ENCODE measurements at places on chromosomes 12 and 14.

GRCh38 chr12:43336962-43337555 lies 214.9 kb downstream of the ADAMTS20 start:
- DNase-seq = no peak

DNA sequence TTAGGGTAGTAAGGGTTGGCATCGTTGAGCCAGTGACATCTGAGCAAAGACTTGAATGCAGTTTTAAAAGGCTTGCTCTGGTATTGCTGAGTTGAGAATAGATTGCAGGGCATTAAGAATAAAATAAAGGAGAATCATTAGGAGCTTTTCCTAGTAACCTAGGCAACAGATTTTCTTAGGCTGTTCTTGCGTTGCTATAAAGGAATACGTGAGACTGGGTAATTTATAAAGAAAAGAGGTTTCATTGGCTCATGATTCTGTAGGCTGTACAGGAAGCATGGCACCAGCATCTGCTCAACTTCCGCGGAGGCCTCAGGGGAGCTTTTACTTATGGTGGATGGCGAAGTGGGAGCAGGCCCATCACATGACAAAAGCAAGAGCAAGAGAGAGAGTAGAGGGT lies 97.4 kb downstream of the RAD51B start:
- DNase-seq = no peak

DNA sequence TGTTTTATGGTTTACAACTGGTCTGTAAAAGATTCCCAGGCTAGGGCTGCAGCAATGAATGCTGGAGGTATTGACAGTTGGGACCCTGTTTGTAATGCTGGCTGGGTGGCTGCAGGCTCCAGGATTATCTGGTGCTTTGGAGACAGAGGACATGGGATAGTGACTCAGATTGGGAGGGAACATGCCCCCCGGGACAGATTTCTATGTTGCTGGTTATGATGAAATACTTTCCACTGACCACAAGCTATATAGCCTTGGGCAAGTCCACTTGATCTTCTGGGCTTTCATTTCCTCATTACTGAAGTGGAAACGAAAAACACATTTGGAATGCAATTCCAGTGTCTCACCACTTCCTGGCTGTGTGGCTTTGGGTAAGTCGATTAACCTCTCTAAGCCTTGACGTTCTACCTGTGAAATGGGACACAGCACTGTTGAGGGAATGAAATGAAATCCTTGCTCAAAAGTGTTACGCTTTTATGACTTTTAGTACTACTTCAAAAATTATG lies 6.3 kb upstream of the TPCN1 start:
- no peak for DNase-seq

DNA sequence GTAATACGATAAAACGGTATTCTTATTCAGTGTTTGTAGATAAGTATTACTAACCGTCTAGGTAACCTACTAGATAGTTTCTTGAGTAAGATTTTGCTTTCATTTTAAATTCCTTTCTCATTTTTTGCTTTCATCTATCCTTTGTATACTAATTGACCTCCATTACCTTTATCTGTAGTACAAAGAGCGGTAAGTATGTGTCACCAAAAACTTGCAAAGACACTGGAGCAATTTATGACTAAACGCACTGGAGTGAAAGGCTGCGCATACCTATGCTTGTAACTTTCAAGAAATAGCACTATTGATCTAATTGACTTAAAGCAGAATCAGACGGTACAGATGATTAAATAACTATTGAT lies 1.7 kb downstream of the ARHGAP5 start:
- no peak for DNase-seq

- no peak for DNase-seq
Measured at GRCh38 chr14:81990312-81990761, 456.7 kb upstream of the SEL1L start.

- DNase-seq = no peak
Measured at GRCh38 chr14:23727566-23728335, 91.6 kb downstream of the DHRS2 start.

GRCh38 chr12:93109551-93110203 lies 180.6 kb upstream of the EEA1 start:
- no peak for DNase-seq

DNA sequence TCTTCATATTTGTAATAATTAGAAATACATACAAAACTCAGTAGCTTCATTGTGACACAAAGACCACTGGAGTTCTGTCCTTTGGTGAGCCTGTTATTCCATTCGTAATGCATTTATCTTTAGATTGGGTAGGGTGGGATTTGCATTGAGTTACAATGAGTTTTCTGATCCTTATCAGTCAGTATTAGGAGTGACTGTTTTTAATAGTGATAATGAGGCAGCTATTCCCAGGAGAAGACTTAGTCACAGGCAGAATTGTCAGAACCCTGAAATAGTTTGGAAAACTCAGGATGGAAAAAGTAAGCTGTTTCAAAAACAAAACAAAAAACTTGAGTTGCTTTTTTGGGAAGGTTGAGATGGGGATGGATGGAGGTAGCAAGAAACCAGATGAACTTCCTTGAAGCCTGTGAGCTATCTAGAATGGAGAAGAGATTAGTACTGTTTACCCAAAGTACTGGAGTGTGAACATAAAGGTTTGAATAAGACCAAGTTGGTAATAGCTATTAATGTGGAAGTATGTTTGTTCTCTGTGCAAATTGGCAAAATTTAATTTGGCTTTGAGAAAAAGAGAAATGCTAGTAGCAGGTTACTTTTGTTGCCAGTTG lies 38.6 kb downstream of the FBXO34 start:
- DNase-seq = no peak

DNA sequence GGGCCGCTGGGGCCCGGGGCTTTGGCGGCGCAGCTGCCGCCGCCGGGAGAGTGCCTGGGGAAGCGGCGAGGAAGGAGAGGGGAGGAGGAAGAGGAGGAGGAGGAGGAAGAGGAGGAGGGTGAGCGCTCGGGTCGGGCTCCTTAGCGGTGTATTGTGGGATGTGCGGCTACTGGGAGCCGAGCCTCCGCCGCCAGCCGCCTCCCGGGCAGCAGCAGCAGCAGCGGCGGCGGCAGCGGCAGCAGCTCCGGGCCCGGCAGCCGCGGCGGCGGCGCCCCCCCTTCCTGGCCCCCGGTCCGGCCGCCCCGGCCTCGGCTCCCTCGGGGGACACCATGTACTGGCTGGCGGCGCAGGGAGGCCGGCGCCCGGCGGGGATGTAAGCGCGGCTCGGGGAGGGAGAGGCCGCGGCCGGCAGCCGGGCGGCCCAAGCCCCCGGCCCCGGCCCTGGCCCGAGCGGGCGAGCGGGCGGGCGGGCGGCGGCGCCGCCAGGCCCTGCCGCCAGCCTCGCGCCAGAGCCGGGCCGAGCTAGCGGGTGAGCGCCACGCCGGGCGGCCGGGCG lies at the start of gene SETD1B:
TSS of gene SETD1B (plus strand) at position 149 of the 556 bp plus-strand sequence. CDS start 729 bp downstream, outside the sequence.
- DNase-seq = no peak

GRCh38 chr12:50062728-50063460 lies 5.5 kb downstream of the ASIC1 start:
- DNase-seq = no peak

DNA sequence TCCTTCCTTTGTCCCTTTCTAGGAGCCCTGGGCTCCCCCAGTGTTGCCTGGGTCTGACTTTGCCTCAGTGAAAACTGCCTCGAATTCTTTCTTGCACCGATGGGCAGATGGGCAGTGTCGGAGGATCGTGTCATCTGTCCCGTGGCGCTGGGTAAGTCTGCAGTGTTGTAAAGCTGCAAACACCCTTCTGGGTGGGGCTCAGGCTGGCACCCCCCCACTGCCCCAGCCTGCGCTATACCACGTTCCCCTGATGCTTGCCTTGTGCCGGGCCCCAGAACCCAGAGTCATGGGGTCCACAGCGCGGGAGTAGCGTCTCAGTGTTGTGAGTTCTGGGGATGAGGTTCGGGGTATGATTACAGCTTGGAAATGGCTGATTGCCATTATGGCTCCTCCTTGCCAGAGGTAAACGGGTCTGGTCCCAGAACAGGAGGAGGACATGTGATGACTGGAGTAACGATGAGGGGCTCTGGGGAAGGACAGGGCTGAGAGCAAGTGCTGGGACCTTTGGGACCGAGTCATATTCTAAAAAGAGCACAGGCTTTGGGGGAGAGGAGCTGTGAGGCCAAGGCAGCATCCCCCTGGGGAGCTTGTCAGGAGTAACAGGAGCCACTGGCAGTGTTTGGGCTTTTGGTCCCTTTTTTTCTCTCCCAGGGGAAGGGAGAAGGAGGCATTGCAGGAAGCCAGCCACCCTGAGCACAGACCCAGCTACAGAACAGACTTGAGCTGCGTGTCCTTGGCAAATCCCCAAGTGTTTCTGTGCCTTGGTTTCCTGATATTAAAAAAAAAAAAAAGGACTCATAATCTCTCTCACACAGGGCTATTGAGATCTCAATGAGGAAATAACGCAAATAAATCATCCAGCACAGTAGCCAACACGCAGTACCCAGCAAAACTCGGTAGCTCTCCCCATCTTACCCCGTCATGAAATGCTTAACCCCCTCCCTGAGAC lies 4.3 kb downstream of the RTL1 start:
- DNase-seq = peak; percentile 15

DNA sequence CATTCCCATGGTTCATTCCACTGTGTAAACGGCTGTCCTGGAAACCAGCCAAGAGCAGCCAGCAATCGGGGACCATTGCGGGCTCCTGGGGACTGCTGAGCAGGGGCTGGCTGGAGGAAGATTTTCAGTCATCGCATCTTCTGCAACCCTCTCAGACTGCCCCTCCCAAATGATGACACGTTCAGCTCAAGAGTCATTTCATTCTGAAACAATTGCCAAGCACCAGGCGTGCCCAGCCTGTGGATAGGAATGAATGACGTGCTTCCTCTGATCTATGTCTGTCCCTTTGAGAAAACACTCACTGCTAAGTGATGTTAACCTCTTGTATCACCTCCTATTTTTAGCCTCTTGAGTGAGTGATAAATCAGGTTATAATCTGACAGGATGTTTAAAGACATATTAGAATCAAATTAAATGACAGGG lies 62.0 kb downstream of the NDUFA12 start:
- no peak for DNase-seq

DNA sequence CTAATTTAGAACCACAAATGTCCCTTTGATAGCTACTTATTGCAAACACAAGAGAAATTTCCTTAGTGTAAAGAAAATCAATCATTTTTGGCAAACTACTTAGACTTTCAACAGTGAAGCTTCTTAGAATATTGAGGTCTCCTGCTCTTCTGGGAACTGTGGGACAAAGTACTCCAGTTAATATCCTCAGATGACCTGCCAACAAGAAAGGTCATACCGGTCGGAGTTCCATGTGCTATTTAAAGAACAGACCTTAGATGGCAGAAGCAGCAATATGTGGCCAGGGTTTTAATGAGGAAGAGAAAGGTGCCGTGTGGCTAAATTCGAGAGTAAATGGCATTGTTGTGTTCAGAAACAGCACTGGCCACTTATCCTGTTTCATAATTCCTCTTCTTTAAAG lies 114.7 kb upstream of the AMIGO2 start:
- no peak for DNase-seq

GRCh38 chr14:52351233-52352060 lies 37.3 kb downstream of the PTGER2 start:
- DNase-seq = no peak

DNA sequence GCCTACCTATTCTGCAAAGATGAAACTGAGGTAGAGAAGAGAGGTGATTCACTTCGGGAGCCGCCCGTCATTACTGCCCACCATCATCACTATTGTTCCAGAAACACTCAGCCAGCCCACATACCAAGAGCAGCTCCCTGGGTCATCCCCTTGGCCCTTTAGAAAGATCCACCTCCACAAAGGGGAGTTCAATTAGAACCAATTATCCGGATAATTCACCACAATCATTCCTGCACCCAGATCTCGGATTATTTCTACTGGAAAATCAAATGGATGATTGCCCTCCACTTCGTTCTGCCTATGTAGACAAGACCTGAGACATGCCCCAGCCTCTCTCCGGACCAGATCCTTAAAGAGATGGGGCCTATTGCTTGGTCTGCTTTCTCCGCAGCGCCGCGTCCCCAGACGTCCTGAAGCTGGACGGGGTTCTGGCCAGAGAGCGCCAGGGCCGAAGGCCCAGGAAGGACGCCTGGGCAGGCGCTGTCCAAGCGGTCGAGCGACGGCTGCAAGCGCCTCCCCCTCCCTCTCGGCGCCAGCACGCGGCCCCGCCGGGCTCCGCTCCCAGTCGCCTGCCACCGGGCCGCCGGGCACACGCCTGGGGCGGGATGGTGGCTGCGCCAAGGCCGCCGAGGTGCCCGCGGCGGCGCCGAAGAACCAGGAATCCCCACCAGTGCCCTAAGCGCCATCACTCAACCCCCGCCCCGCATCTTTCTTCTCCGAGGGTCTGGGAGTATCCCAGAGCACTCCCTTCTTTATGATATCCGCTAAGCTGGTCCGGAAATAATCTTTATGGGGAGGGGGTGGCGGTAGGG lies 1.3 kb upstream of the ASCL1 start:
- DNase-seq = no peak

DNA sequence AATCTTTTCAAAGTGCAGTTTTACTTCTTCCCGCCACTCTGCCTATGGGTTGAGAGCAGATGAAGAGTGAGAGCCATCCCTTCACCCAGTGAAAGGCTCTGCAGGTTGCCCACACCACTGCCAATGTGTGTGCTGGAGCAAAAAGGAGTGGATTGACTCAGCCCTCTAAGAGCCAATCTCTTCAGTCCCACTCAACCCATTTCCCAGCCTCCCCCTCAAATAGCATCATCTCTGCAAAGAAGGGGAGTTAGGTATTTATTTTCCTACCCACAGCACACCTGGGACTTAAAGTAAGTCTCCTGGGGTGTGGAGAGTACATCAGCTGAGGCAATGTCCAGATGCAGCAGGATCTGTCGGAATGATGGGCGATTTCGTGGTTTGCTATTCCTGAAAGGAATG lies 15.3 kb downstream of the MAP3K12 start:
- DNase-seq = no peak

GRCh38 chr12:9961106-9961505 lies 10.1 kb upstream of the CLEC12A start:
- no peak for DNase-seq

GRCh38 chr12:27801630-27802029 lies 21.6 kb upstream of the MANSC4 start:
- no peak for DNase-seq

DNA sequence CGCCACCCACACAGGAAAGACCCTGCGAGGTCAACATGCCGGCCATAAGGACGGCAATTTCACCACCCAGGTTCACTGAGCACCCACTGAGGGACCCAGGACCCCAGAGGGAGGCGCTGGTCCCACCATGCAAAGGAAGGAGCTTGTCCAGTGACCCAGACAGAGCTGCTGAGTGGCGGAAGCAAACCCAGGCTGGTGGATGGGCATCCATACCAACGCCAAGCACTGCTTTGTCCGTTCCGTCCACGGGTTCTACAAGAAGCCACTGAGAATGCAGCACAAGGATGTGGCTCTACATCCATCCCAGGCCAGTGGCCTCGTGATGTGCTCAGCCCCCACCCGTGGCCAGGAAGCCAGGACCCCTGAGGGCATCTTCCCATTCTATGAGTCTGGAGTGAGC lies 23.8 kb upstream of the GOLGA3 start:
- no peak for DNase-seq

- DNase-seq = no peak
Measured at GRCh38 chr12:19988459-19988873, 379.9 kb upstream of the PDE3A start.

GRCh38 chr12:91276509-91276908 lies 93.9 kb upstream of the DCN start:
- no peak for DNase-seq

DNA sequence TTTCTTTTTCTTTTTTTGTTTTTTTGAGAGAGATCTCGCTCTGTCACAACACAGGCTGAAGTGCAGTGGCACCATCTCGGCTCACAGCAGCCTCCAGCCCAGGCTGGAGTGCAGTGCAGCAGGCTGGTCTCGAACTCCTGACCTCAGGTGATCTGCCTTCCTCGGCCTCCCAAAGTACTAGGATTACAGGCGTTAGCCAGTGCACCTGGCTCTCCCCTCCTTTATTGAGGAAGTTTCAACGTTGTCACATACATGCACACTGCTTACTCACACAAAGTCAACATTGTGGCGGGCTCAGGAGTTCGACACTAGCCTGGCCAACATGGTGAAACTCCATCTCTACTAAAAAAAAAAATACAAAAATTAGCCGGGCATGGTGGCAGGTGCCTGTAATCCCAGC lies 32.0 kb downstream of the EAPP start:
- DNase-seq = no peak

All from omental fat pad (tissue), 4 donors.